ENCODE measurements at places on chromosomes 1 and 21.

- no peak for DNase-seq
These were observed 551.3 kb downstream of the KCNT2 start for GRCh38 chr1:196056966-196057365.

- no peak for DNase-seq
These were observed 83.9 kb upstream of the SGIP1 start for GRCh38 chr1:66450043-66450514.

DNA sequence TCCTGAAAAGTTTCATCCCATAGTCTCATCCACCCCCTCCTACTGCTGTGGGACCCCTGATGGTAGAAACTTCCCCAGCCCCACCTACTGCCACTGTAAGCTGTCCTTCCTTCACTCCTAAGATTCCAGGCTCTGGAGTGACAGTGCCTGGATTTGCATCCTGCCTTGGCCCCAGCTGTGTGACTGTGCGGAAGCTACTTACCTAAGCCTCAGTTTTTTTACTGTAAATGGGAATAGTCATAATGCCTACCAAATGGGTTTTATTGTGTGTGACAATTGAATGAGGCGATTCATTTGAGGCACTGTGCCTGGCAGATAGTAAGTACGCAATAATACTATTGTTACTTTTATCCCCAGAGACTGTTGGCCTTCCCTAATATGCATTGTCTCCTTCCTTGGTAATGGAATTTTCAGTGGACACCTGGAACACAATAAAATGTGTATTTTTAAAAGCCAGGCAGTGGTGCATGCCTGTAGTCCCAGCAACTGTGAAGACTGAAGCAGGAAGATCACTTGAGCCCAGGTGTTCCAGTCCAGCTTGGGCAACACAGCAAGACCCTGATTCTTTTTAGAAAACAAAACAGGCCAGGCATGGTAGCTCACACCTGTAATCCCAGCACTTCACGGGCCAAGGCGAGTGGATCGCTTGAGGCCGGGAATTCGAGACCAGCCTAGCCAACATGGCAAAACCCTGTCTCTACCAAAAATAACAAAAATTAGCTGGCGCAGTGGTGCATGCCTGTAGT lies 55.0 kb upstream of the ZNF326 start:
- no peak for DNase-seq

DNA sequence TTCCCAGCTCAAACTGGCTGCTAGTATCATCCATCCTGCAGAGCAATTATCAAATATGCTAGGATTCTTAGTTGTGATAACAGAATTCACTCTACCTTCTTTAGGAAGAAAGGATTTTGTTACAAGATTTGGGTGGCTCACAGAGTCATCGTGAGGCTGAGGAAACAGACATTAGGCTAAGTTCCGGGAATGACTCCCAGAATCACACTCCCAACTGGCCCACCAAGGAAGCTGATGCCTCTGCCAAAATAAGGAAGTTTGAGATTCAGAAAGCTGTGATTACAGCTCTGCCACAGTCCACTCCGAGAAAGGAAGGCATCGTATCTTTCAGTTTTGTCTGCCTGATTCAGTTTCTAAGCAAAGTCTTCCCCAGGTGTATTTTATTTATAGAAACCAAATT lies 50.6 kb upstream of the LYPLAL1 start:
- no peak for DNase-seq

- no peak for DNase-seq
These were observed 1.0 kb downstream of the KCNK1 start for GRCh38 chr1:233614743-233615521.
